ENCODE measurements at places on chromosomes 11 and 22.

GRCh38 chr22:24214467-24215285 lies 30.2 kb downstream of the GGT5 start:
- no peak for DNase-seq

DNA sequence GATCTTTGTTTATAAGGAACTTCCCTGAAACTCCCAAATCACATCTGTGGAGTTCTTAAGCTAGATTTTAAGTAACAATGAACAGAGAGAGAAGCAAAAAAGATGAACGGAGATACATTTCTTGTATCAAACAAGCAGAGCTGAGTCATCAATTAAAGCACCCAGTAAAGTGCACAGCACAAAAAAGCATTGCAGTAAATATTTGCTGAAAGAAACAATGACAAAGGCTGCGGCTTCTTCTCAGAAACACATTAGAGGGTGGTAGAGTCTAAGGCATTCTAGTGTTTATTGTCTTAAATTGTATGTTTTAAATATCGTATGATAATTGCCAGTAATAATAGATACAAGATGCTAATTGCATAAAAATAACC lies 941.6 kb upstream of the CHORDC1 start:
- DNase-seq = no peak

- DNase-seq = no peak
Measured at GRCh38 chr22:24134090-24134846, 47.0 kb upstream of the SUSD2 start.

- DNase-seq = no peak
Measured at GRCh38 chr11:72598906-72599305, 75.3 kb downstream of the PDE2A start.

DNA sequence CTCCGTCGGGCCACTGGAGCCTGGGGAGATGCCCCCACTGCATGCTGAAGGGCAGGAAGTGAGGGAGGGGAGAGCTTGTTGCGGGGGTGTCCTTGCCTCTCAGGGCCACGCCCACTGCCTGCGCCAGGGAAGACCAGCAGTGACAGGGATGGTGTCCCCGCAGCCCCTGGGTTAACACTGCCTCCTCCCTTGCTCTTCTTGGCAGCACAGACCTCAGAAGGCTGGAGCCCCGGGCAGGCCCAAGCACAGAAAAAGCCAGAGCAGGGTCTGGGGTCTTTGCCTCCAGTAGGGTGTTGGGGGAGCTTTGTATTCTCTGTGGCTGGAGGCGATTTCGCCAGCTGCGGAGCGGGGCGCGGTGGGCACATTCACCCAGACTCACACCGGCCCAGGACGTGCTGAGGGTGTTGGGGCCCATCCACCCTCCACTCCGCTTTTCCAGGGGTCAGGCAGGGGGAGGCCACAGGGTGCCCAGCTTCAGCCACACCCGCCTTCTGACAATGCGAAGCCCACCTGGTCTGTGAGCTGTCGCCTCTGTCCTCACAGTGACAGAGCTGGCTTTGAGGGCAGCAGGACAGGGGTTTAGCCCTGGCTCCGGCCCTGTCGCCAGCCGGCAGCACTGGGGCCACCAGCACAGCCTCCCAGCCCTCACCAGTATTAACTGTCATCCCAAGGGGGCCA lies 83.7 kb downstream of the CDKN1C start:
- DNase-seq = no peak

DNA sequence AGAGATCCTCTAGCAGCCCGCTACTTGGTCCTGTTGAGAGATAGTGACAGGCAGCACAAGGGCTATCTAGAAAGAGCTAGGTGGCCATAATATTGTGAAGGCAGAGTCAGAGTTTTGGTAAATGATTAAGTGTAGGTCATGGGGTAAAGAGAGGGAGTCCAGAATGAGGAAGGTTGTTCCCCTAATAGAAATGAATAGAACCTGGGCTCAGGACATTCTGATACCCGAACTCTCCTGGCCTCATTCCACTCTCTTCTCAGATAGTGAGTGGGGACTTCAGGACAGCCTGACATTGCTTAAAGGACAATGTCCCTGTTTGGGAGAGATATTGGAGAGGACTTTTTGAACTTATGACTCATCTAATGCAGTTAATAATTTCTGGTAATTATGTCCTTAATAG lies 20.6 kb downstream of the SLC5A1 start:
- DNase-seq = no peak

DNA sequence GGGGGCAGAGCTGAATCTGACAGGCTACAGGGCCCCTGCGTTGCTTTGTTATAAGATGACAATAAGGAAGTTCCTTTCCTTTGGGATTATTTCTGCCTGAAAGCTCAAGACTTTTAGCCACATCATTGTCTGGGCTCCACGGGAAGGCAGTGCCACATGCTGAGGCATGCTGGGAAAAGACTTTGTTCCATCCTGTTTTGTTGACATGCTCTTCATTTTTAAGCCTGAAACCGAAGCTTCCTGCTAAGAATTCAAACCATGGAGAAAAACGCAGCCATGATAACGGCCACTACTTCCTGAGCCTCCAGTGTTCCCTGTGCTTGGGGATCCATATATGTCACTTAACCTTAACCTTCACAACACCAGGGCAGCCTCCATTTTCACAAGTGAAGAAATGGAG lies 5.5 kb upstream of the TCF20 start:
- no peak for DNase-seq

Measured in NCI-H2081 treated with DMSO at 0.1 percent for 48 hours (cell line).